ENCODE measurements at places on chromosomes 6 and 20.

- no peak for DNase-seq
Observed at GRCh38 chr6:133070410-133071043, 170.6 kb upstream of the EYA4 start.

GRCh38 chr6:16760516-16761470 lies at the start of gene ATXN1:
ATXN1 (minus strand) TSS chr6:16761460.
- peak; percentile 48 for DNase-seq

DNA sequence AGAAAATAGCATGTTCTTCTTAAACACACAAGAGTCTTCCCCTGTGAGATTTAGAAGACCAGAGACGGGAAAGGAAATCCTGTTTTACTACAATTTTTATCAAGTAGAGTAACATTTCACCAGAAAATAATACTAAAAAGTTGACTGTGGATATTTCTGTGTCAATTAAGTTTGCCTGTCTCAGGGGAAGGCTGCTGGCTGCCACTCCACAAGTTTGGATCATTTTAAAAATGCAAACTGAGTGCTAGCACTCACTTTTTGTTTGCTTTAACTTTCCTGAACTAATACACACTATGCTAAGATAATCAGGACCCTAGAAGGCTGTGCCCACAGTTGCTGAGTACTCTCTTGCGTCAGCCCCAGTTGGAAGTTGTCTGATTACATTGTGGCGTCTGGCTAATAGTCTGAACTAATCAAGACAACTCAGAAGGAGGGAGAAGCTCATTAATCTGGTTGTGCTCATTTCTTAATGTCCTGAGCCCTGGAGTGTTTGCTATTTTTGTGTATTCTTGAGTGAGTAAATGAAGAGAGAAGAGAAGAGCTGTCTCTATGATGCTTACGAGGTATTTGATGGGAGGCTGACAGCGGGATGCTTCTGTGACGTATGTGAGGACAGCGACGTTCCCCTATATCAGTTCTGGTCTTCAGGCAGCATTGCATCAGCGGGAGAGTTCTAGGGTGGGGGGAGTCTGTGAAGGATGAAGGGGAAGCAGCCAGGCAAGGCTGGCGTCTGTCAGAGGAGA lies 664.2 kb downstream of the QKI start:
- DNase-seq: no peak

- DNase-seq: no peak
Observed at GRCh38 chr6:150537893-150538292, 61.8 kb upstream of the PLEKHG1 start.

- no peak for DNase-seq
Observed at GRCh38 chr6:47231151-47231550, 78.6 kb downstream of the TNFRSF21 start.

DNA sequence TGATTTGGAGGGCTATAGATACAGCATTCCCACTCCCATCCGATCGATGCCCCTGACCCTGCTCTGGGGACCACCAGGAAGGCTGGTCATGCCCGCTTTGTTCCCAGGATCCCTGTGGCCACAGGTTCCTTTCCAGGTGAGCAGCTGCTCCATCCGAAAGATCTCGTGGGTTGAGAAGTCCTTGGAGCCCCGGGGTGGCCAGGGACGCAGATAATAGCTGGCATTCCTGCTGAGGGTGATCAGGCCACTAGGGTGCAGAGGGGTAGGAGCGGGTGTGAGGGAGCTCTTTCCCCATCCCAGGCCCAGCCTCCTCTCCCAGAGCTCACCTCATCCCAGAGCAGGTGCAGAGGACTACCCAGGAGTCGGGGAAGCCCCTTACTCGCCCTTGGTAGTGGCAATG lies 7.4 kb downstream of the ADAM33 start:
- DNase-seq: no peak

DNA sequence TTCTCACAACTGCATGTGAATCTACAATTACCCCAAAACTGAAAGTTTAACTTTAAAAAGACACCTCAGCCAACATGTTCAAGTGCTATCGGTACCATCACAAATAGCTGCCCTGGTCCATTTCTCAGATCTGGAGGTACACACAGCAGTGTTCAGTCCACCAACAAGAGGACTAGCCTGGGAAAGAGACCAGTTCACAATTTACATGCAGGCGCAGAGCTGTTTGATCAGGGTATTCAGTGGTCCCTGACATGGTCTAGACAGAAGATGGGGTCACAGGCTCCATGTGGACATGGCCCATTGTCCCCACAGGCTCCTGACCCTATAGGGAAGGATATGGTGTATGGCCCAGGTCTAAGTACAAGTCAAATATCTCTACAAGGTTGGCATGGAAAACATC lies 15.6 kb upstream of the TGM6 start:
- DNase-seq: no peak

GRCh38 chr6:19279273-19279684 lies 557.9 kb upstream of the ID4 start:
- no peak for DNase-seq

DNA sequence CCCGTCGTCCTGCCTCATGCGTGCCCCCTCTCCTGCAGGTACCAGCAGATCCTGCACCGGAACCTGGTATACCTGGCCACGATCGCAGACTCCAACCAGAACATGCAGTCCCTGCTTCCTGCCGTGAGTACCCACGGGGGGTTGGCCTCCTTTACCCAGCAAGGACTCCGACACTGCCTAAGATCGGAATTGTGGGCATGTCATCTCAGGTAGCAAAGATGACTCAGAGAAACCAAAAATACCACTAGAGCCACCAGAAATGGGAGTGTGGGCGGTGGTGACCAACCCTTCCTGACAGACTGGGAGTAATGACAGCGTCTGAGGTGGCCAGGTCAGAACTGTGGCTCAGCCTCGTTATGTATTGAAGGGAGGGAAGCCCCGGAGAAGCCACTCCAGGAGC lies 16.3 kb downstream of the SS18L1 start:
- DNase-seq: peak; percentile 59

DNA sequence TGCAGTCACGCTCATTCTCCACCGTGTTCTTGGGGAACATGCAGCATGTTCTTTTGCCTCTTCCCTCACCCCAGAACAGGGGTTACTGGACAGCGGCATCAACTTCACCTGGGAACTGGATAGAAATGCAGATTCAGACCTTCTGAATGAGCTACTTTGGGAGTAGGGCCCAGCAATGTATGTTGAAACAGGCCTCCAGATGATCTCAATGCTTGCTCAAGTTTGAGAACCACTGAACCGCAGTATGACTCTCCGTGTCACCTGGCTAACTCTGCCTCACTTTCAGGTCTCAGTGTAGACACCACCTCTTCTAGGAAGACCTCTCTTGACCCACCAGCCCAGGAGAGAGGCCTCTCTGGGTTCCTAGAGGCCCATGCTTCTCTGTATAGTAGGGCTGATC lies 4.9 kb downstream of the TRIB3 start:
- DNase-seq: no peak

- DNase-seq: no peak
Observed at GRCh38 chr6:11903645-11904044, 108.5 kb upstream of the HIVEP1 start.
